HT1080 (cell line): ENCODE measurements at places on chromosomes 12 and 14.

DNA sequence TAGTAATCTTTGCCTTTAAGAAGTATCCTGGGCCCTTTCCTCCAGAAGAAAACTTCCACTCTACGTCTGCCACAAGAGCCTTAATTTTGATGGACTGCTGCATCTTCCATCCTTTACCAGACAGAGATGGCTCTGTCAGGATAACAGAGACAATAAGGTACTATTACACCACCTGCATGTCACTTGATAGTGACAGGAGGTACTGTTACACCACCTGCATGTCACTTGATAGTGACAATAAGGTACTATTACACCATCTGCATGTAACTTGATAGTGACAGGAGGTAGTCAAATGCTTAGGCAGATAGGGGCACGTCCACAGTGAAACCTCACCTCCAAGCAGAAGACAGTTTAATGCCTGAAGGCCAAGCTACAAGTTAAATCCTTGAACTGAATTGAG is 13.9 kb downstream of the OR6C74 start:
- DNase-seq, result no peak

DNA sequence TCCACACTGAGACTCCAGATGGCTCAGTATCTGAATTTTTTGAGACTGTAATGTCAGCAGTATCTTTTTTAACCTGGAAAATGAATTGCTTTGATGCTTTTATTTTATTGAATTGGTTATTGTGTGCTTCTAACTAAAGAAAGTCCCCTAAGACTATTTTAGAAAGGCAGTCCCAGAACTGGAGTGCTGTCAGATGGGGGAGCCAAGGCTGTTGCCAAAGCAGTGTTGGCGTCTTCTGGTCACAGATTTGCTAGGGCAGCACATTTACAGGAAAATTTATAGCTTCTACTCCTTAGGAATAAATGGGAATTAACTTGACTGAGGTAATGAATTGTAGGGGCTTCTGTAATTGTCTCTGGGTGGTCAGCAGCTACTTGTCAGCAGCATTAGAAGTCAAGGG is 157.1 kb upstream of the ARHGAP5 start:
- no peak for DNase-seq

DNA sequence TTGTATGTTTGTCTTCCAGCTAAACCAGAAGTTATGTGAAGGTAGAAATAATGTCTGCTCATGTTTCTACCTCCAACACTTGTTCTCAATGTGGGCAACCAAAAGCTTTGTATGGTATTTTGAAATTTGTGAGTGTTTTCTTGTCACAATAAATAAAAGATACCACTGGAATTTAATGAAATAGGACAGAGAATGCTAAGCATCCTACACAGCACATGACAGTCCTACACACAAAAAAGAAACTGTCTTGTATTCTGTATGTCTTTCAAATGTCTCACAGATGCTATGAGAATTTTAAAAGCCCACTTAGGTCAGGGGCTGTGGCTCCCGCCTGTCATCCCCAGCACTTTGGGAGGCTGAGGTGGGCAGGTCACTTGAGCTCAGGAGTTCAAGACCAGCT is 68.9 kb downstream of the RALGAPA1 start:
- no peak for DNase-seq

DNA sequence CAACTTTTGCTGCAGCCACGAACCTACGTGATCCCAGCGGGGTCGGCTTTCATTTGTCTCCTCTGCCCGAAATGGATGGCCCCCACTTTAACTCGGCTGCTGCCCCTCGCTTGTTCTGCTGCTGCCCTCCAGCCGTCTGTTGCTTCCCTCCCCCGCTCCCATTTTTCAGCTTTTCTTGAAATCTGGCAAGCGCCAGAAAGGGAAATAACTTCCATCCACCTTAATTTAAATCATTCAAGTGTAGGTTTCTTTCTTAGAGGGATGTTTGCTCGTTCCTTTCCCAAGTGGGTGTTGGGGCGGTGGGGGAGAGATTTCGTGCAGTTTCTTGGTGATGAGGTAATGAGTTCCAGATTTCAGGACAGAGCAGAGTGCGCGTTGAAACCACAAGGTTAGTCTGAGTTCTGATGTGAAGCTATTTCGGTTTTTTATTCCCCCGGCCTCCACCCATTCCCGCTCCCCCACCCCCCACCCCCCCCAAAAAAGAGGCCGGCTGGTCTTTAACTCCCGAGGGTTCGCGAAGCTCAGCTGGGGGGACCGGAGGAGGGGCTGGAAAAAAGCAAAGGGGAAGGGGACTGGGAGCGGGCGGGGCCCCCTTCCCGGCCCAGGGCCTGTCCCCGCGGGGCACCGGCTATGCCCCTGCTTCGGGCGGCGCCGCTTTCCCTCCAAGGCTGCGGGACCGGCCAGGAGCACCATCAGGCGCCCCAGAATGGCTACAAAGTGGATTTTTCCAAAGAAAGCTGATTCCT is 2.2 kb upstream of the ZFP36L1 start:
- DNase-seq, result peak; percentile 49

- no peak for DNase-seq
Measured at GRCh38 chr12:105916760-105917039, 222.1 kb downstream of the NUAK1 start.

GRCh38 chr12:127681151-127681754 is 585.7 kb upstream of the TMEM132C start:
- DNase-seq, result no peak

GRCh38 chr12:117390866-117391265 is 29.4 kb upstream of the NOS1 start:
- no peak for DNase-seq

DNA sequence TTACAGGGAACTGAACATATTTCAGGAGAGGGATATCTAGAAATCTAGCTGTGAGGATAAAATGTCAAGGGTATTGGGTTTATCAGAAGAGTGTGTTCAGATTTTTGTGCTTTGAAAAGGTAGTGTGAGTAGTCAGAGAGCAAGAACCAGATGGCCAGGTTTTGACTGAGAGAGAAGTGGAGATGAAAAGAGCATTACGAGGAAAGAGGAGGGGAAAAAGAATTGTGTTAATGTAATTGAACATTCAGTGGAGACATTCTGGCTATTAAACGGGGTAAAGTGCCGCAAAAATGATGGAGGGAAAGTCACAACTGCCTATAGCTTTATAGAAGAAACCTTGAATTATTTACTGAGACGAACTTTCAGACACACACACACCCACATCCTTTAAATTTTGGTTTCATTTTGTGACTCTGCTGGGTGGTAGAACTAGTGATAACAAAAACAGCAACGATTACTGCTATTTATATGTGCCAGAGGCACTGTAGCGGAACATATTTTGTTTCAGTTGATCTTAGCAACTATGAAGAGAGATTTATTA is 213.6 kb downstream of the ERC1 start:
- DNase-seq, result no peak

GRCh38 chr14:93184391-93185348 is at the start of the genes LYSET and MOAP1:
Gene LYSET, plus strand, starts transcription at chr14:93185317. Its CDS starts 89 bp downstream, at chr14:93185406.
Gene MOAP1, minus strand, starts transcription at chr14:93184897. Its CDS starts 655 bp downstream, at chr14:93184242.
- DNase-seq, result peak; percentile 74

DNA sequence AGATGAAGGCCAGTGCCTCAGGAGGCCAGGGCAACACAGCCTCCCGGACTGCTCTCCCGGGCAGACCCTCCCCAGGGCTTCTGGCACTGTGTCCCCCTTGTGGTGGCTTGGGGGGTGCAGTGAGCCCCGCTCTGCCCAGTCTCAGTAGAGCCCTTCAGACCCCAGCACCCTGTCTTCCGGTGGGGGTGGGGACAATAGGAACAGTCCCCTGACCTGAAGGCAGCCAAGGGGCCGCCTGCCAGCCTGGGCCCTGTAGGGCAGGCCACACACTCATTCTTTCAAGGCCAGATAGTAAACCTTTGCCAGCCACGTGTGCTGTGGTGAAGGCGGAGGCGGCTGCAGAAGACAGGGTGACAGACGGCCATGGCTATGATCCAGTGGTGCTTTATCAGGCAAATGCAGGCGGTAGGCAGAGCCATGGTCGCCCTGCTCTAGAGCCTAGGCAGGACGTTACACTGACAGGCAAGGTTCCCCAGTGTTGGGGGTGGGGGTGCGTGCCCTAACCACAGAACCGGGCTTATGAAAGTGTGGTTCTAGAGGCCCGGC is 15.0 kb downstream of the ZFYVE21 start:
- DNase-seq, result no peak

GRCh38 chr14:96638041-96638855 is 136.1 kb downstream of the PAPOLA start:
- DNase-seq, result no peak

GRCh38 chr12:90945070-90945649 is 9.8 kb downstream of the CCER1 start:
- no peak for DNase-seq

GRCh38 chr14:55711175-55711811 is 131.3 kb downstream of the KTN1 start:
- peak; percentile 64 for DNase-seq

- DNase-seq, result peak; percentile 84
Measured at GRCh38 chr14:68786491-68787091, 6.3 kb downstream of the ZFP36L1 start.

GRCh38 chr12:111761706-111762105 is 5.0 kb upstream of the ALDH2 start:
- DNase-seq, result no peak

DNA sequence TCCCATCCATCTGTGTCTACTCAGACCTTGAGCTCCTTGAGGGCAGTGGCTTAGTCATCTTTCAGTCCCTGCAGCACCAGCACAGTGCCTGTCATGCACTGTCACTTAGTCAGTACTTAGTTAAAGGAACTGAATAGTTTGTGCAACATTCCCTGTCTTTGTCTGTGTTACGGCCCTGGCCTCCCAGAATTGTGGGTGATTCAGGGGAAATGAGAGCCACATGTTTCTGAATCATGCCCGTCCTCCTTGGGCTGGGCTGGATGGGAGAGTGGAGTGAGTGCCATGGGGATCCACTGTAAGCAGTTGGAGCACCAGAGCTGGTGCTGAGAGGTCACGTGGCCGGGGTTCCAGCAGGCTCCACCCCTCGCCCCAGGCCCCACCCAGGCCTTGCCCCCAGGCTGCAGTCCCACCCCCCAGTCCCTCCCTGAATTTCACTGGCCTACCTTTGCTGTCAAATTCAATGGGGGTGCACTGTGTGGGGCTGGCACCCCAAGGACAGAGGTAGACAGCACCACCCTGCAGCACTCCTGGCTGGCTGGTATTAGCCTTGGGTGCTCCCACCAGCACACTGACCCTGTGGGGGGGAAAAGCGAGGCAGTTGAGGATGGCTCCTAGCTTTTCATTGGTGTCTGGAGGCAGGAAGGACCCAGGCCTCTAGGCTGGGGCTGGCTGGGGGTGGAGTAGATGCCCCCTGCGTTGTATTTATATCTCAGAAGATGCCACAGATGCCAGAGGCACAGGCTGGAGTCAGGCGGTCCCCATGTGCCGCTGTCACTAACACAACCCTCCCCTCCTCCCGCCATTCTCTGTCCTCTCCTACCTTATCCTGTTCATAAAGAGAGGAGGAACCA is 7.5 kb downstream of the ITGA5 start:
- peak; percentile 99 for DNase-seq

DNA sequence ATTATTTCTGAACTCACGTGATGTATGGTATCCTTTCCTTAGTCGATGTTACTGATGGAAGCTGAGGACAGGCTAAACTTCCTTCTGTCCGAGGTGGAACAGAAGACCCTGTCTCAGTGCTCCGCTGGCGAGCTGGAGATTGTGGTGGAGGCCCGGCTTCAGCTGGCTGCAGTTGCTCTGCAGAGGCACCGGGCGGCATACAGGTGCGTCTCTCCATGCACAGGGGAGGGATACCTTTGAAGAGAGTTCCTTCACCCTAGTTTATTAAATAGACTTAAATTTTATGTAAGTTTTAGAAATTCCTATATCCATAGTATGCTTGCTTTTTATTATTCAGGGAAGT is 186.7 kb upstream of the NEDD1 start:
- peak; percentile 7 for DNase-seq

- DNase-seq, result no peak
Measured at GRCh38 chr12:104347374-104348075, 44.0 kb downstream of the EID3 start.

DNA sequence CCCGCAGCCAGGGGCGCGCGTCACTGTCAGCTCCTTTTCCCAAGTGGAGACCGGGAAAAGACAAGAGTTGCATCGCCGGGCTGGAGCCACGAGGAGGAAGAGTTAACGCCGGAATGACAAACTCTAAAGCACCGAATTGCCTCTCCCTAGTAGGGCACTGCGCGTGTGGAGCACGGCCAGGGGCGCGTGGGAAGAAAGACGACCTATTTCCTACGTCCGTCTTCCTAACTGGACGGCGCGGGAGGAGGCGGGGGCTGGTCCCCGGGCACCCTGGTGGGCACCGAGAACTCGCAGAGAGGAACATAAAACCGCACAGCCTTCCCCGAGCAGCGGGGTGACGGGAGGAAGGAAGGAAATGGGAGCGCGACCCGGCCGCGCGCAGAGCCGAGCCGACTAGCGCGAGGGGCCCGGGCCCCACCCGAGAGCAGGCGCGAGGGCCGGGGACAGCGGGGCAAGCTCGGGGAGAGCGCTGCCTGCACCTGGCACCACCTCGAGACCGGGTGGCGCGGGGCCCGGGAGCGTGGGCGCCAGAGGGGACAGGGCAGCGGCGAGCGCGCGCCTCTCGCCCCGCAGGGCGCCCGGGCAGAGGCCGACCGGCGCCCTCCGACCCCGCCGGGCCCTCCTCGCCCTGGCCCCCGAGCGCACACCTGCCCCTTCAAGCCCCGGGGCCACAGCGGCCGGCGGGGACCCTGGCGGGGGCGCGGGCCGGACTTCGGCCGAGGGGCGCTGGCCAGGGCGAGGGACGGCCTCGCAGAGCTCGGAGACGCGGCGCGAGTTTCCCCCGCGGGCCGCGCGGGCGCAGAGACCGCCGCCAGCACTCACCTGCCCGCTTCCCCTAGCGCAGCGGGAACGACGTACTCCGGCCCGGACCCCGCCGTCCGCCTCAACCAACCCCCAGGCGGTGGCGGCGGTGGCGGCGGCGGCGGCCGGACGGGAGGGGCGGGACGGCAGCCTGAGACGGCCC is at the start of gene SETD3:
TSS of gene SETD3 (minus strand) at position 954 of the 964 bp plus-strand sequence. CDS start 15,054 bp downstream, outside the sequence.
- DNase-seq, result peak; percentile 44

DNA sequence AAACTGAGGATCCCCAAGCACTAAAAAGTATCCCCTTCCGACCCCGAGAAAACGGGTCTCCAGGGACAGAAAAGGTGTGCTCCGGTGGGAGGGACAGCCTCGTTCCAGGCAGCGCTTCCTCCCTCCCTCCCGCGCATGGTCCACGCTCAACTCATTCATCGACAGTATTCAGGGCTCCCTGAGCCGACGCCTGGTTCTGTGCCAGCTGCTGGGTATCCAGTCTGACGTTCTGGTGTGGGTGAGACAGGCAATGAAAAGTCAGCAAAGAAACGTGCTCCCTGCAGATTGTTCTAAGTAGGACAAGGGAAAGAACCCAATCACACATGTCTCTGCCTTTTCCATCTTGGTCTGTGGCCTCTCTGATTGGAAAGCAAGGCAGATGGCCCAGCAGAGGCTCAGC is 19.6 kb upstream of the SMOC1 start:
- DNase-seq, result no peak

DNA sequence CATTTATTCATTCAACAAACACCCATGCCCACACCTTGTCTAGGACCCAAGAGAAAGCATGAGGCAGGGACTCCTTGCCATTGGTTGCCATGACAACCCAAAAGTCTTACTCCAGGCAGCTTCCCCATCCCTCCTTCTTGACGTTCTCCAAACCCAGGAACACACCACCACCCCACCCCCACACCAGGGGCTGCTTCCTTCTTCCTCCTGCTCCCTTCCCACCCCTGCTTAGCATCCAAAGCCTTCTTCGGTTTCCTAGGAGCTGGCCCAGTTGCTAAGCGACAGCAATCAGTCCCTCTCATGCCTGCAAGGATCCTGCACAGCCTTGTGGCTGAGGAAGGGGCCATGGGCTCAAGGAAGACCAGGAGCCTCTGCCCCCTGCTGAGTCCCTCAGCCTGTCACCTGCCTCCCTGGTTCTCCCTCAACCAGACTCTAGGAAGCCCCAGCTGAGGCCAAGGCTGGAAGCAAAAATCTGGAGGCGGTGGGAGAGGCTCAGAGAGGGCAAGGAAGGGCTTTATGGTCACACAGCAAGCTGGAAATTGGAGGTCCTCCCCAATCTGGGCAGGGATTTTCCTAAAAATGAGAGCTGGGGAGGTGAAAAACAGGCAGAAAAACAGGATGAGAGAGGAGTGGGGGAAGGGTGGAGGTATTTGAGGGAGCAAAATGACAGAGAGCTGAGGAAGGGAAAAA is 15.4 kb downstream of the RASAL1 start:
- DNase-seq, result no peak
